Ovary (tissue), 10 donors: ENCODE measurements at places on chromosomes 5 and 9.

GRCh38 chr5:163631856-163632255 is 126.4 kb downstream of the MAT2B start:
- DNase-seq = no peak

- no peak for DNase-seq
Measured at GRCh38 chr5:112691758-112692157, 45.9 kb upstream of the APC start.

DNA sequence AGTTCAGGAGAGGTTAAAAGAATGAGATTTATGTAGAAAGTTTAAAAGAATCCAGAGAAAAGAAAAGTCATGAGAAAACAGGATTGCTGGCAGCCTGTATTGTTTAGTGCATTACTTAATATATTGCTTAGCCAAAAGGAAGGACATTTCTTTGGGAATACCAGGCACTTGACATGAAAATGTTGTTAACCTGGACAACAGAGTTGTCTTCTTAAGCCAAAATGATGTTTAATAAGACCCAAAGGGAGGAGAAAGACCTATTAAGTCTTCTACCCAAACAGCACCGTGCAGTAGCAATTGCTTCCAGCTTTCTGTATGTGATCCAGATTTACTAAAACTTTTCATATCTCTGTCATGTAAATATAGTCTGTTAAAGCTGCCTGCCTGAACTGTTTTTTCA is 74.0 kb upstream of the PRLR start:
- no peak for DNase-seq

- DNase-seq = no peak
Measured at GRCh38 chr5:72555871-72556270, 48.7 kb upstream of the ZNF366 start.

GRCh38 chr5:66567474-66567873 is 28.7 kb upstream of the MAST4 start:
- DNase-seq = no peak

- DNase-seq = no peak
Measured at GRCh38 chr5:133688391-133688790, 76.0 kb upstream of the FSTL4 start.

DNA sequence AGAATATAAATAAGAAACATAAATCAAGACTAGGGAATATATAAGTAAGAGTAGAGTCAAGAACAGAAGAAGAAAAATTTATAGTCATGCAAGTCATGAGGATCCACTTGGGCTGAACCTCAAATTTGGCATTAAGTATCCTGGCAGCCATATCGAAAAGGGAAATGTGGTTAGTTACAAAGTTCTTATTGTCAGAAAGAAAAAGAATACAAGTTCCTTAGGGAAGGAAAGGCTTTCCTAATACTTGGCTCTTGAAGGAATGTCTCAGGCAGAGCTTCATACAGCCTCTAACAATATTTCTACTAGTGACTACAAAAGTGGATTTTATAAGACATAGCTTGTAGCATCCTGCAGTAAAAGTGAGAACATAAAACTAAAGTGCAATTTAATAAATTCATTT is 45.4 kb downstream of the TMEM252 start:
- DNase-seq = no peak

GRCh38 chr9:128610897-128611296 is 45.8 kb downstream of the DYNC2I2 start:
- DNase-seq = no peak
